ENCODE measurements at places on chromosomes 13 and 19. TPM values are rescaled to one million over a fixed set of nuclear protein-coding genes. Genes with fewer than 3 reads are reported as not detected.

DNA sequence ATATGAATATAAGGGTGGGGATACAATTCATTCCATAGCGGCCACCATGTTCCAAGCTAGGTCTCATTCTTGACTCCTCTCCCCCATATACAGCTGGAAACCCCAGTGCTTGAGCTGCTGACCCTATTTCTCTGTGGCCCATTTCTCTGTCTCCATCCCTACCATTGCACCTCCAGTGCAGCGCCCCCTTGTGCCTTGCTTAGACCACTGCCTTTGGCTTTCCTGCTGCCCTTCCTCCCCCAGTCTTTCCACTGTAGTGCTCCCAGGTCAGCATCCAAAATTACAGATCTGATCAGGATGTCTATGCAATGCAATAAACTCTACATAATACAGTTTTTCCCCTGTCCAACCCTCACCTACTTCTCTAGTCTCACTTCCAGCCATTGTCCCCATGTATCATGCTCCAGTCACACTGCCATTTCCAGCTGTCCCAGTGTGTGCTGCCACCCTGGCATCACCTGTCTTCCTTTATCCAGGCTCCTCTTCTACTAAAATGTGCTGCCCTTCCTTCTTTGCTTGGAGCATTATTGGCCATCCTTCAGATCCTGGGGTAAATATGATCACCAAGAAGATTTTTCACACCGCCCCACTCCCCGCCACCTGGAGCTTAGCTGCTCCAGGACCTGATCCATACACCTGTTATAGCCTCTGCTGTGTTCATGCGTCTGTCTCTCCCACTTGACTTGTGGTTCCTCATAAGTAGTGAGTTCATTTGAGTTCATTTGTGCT is 199.4 kb upstream of the IPO5 start:
- DNase-seq, result no peak

DNA sequence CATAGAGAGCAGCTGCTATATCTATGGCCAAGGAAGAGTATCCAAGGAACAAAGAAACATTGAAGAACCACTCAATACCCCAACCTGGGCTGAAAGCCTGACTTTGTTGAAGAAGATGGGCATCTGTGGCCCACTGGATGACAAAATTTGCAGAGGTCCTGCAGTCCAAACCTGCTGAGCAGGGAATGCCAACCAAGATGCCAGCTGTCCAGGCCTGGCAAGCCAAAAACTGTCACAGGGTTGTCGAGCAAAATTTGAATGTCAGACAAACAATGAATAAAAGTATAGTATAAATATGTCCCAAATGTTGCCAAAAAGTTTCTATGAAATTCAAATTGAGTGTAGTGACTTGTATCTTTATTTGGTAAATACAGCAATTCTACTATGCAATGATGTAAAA is 1040.2 kb downstream of the PCDH9 start:
- no peak for DNase-seq

DNA sequence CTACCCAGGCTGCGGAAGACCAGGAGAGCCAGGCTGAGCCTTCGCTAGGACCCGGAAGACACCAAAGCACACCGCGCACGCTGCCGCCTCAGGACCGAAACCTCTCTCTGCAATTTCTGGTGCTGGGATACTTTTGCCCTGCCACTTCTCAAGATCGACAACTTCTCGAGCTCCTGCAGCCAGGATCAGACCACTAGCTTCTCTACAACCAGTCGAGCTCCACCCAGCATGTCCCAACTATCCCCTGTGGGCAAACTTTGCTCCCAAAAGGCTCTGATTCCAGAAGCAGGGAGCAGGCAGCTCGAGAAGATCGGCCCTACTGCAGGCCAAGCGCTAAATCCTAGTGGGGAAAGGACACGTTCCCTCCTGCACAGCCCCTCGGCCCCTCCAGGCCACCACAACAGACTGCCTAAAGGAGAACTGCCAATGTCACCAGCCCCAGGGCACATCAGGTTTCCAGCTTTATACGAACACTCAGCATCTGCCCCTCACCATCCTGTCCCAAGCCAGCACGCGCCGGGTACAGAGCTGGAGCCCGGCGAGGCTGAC is 979 bp downstream of the AKAP8 start:
- peak; percentile 85 for DNase-seq

The RELB gene
- 14.3 TPM for total RNA-seq

The ARHGAP33 gene
- total RNA-seq, result 6.2 TPM

The ZNF799 gene
- 4.1 TPM for total RNA-seq

DNA sequence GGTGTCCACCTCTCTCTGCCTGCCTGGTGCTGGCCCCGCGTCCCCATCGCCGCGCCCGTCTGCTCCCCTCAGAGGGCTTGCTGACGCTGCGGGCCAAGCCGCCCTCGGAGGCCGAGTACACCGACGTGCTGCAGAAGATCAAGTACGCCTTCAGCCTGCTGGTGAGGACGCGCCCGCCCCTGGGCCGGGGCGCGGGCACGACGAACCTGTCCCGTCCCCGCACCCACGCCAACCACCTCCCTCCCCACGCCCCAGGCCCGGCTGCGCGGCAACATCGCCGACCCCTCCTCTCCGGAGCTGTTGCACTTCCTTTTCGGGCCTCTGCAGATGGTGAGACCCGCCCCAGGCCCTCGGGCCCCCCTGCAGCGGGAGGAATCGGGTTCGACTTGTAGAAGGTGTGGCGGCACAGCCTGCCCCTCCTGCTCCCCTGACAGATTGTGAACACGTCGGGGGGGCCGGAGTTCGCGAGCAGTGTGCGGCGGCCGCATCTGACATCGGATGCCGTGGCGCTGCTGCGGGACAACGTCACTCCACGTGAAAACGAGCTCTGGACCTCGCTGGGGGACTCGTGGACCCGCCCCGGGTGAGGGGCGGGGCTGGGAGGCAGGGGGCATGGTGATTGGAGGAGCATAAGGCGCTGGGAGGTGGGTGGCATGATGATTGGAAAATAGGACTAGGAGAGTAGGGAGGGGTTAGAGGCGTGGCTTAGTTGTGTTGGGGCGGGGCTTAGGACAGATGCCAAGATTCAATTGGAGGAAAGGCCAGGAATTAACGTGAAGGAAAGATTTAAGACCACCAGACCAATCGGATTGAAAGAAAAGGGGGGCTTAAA is 6.6 kb downstream of the EPS8L1 start:
- DNase-seq, result no peak

The POSTN gene
- total RNA-seq, result 27.8 TPM

- DNase-seq, result no peak
These were observed 29.0 kb downstream of the LILRB4 start for GRCh38 chr19:54691582-54692297.

DNA sequence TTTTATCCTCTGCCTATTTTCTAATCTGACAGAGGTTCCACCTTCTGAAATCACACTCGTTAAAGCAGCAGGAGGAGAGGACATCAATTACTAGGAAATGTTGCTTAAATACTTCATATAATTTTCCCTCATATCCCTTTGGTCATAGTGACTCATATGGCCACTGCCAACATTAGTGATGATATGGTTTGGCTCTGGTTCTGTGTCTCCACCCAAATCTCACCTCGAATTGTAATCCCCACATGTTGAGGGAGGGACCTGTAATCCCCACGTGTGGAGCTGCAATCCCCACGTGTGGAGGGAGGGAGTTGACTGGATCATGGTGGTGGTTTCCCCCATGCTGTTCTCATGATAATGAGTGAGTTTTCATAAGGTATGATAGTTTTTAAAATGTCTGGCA is 618.4 kb upstream of the SLITRK5 start:
- DNase-seq, result no peak

The CALR3 gene
- not detected for total RNA-seq

DNA sequence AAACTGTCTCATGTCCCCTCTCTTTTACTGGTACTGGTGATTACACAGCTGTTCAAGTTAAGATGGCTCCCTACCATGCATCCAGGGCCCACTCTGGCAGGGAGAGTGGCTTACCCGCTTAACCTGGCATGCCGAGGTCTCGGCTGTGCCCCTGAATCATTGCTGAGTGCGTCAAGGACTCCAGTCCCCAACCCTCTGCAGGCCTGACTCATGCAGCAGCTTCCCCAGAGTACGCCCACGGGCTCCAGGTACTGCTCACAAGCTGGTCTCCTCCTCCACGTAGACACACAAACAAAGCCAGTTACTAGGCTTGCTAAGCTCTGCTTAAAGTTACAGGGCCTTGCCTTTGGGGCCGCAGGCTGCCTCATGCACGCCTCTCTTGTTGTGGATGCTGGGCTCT is 447.4 kb downstream of the COG6 start:
- no peak for DNase-seq

DNA sequence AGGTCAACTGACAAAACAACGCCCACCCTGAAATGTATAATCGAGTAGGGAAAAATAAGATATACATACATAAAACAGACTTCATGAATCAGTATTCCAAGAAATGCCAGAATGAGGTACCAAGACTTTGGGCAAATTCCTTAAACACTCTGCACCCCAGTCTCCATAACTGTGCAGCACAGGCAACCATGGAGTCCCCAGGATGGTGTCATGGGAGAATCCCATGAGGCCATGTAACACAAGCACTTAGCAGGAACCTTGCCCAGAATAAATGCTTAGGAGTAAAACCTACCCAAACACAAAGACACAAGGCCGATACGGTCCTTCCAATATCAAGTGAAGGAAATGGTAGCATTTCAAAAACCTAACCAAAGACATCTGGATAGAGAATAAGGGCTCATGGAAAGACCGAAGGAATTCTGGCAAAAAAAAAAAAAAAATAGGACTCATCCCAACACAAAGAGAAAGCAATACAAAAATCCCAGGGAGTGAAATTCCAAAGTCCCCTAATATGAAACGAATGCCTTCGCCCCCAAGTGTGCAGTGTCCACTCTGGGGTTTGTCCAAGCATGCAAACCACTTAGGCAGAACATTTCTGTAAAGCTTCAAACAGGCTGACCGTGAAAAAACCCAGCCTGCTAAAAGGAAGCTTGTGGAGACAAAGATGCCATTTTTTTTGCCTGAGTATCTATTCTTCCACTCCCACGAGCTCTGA is 11.1 kb downstream of the ZC3H4 start:
- peak; percentile 9 for DNase-seq

DNA sequence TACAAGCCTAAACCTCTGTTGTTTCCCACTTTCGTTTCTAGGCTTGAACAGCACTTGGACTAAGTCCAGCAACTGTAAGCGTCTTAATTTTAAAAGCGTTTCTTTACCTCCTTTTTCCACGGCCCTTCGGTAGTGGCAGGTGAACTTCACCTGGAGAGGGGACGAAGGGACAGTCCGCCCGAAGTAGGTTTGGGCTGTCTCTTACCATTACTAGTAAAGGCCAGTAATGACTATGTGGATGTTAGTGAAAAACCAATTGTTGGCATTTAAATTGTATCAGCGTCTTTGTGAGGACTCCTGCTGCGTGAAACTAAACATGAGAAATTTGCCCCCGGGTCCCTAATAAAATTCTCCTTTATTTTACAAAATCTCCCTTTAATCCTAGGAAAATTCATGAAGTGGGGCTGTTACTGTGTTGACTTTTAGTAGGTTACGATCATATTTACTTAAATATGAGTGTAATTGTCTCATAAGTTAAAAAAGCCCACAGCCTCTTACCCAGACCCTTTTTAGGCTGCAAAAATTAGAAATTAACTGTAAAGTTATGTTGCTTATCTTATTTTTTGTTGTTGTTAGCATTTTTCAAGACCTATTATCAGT is 983 bp downstream of the ITM2B start:
- DNase-seq, result no peak

DNA sequence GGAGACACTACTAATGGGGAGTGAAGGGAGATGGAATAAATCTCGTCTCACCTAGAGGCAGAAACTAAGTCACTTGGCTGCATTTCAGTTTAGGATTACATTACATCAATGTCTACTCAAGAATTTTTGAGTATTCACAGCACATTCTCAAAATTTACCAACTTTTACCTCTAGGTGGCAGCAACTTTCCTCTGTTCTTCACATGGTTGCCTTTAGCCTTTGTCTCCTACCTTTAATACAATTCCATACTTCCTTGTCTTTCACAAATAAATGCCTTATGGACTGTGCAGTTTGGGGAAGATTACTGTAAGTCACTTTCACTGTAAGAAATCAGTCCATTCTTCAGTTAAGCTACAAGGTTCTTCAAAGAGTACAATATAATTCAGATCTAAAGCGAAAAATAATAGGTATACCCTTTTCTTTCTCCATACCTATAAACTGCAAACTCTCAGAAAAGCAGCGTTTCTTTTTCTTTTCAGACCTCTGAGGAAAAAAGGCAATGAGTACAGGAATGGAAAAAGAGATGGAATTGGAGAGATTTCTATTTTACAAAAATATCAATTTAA is 379.4 kb downstream of the KLF12 start:
- no peak for DNase-seq

GRCh38 chr19:1288833-1289685 is 3.4 kb downstream of the EFNA2 start:
- no peak for DNase-seq

- no peak for DNase-seq
These were observed 681 bp upstream of the ZNF606 start for GRCh38 chr19:58003174-58003828.

The COMP gene
- total RNA-seq, result 72.2 TPM

DNA sequence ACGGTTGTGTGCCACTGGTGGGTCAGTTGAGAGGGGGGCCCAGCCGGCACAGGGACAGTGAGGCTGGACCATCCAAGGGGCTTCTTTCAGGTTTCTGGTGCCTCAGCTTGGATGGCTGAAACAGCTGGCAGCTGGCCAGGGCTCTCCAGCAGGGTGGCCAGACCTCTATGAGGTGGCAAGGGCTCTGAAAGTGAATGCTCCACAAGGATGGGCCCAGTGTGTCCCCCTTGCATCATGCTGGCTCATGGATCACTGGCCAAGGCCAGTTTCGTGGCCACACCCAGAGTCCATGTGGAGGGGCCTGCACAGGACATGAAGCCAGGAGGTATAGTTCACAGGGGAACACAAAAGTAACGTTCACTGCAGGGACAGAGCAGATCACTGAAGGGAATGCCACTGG is 49.6 kb downstream of the CDADC1 start:
- no peak for DNase-seq

The CEACAM21 gene
- 0.48 TPM for total RNA-seq

The SYNGR4 gene
- total RNA-seq, result not detected

The OR7G3 gene
- not detected for total RNA-seq

GRCh38 chr19:1045247-1045603 is 5.3 kb downstream of the ABCA7 start:
- DNase-seq, result no peak

The RETN gene
- total RNA-seq, result 2.9 TPM

DNA sequence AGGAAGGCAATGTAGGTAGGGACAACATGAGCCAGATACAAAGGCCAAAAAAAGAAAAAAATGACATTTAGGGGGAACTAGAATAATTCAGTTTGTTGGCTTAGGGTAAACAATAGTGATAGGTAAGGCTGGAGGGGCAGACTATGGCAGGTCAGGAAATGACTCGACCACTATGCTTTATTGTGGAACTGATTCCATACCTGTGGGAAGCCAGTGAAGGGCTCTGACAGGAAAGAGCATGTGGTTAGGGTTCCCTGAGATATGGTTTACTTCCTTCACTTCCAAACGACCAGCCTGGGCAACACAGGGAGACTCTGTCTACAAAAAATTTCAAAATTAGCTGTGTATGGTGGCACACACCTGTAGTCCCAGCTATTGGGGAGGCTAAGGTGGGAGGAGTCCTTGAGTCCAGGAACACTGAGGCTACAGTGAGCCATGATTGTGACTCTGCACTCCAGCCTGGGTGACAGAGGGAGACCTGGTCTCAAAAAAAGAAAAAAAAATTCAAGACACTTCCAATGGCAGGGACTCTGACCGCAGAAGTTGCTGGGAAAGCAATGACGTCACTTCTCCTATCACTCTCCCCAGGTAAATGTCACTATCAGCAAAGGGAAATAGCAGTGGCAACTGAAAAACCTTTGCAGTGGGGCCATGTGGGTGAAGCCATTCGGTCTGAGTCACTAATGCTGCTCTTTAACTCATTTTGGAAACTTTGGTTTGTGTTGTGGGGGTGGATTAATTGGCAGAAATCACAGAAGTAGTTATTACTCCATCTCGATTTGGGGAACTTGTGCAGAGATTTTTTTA is 192.8 kb upstream of the TSC22D1 start:
- no peak for DNase-seq

- DNase-seq, result no peak
These were observed 695 bp downstream of the BST2 start for GRCh38 chr19:17404621-17405249.
